ENCODE measurements at places on chromosomes 1 and 21.

- DNase-seq, result no peak
Observed at GRCh38 chr1:22526098-22526497, 37.2 kb upstream of the EPHA8 start.

DNA sequence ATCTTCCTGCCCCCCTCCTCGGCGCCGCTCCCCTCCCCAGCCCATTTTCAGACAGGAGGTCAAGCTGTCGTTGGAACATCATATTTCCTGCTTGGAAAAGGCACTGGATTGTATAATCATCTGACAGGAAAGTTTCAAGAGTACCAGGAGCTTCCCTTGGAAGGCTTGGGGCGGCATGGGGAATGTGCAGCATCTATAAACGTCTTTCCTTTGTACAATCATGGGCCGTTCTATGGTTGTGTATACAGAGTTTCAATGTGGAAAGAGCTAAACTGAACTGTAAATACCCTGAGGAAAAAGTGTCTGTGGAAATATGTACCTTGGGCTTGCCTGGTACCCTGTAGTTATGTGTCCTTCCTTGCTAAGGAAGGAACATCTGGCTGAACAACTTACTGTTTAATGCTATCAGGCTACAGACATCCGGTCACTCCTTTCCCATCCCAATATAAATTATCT is 368.1 kb upstream of the ADGRL2 start:
- DNase-seq, result no peak

DNA sequence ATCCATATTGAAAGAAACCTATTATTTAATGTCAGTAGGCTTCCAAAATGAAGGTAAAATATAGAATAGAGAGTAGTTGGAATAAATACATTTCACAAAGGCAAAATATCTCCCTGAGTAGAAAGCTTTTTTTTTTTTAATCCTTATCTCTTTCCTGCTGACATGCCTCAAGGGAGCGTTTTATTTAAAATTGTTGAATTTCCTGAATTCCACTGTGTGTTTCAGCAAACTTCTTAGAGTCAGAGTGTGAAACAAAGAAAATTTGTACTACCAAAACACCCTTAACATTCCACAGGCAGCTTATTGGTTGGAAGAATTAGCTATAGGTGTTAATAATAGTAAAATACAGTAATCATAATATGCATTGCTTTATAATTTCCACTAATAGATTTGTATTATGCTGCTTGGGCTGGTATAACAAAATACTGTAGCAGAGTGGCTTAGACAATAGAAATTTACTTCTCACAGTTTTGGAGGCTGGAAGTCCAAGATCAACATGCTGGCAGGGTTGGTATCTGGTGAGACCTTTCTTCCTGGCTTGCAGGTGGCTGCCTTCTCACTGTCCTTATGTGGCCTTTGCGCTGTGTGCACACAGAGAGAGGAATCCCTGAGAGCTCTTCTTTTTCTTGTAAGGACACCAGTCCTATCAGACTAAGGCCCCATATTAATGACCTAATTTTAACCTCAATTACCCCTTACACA is 468.4 kb upstream of the C1orf87 start:
- no peak for DNase-seq

DNA sequence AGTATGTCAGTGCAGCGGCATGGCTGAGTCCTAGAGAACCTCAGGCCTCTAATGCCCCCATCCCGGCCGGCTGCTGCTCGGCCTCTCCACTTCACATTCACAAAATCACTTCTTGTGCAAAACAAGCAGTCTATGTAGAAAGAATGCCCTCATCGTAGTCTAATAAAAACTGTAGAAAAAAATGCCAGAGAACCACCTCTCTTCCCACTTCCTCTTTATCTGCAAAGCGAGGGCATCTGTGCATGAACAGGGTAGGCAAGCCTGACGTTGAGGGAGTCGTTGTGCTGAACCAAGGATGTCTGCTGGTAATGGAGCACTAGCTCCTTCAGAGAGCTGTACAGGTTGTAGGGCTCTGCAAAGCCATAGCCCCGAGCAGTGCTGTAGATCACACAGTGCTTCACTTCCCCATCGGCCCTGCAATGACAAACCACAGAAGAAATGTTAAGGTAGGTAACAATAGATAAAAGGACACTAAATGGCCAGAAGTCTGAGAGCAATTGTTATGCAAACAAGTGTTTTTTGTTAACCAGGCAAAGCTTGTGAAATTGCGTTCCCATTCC is 88.9 kb downstream of the PIK3R3 start:
- DNase-seq, result no peak

DNA sequence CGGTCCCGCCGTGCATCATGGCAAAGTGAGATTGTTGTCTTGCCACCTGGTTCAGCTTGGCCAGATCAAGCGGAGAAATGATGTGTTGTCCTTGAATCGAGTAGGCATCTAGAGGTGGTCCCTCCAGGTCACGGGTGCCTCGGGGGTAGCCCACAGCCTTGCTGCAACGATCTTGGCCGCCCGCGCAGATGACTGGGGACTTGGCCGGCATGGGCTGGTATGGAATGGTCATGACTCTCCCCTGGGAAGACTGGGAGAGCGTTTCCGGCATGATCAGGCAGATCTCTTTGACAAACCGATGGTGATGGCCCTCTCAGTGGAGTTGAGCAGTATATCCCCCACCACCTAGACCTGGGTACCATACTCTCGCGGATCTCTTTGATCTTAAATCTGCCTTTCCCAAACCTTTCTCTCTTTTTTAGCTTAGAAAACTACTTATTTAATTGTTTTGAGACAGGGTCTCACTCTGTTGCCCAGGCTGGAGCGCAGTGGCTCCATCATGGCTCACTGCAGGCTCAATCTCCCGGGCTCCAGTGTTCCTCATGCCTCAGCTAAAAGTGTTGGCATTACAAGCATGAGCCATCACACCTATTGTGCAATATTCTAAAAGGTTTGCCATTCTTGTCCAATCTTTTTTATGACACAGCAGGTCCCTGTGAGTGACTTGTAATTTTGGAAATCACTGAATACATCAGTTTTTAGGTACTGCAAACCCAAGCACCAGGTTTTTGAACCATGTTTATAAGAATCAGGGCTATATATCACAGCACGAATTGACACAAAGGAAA is 9.4 kb upstream of the ELAPOR1 start:
- no peak for DNase-seq

DNA sequence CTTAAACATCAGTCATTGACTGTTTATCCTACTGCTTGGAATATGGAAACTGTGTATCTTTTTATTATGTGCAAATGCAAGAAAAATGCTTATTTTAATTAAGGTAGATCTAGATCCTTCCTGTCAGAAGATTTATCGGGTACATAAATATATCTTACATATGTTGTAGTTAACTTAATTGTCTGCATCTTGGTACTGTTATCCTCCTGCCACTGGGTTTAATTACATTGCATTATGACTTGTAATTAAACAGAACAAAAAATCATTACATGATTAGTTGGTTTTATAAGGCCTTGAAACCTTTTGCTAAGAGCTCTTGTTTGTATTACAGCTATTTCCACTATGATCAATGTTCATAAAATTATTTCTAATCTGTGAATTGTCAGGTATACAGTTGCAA is 211.2 kb downstream of the PTGER3 start:
- DNase-seq, result no peak

DNA sequence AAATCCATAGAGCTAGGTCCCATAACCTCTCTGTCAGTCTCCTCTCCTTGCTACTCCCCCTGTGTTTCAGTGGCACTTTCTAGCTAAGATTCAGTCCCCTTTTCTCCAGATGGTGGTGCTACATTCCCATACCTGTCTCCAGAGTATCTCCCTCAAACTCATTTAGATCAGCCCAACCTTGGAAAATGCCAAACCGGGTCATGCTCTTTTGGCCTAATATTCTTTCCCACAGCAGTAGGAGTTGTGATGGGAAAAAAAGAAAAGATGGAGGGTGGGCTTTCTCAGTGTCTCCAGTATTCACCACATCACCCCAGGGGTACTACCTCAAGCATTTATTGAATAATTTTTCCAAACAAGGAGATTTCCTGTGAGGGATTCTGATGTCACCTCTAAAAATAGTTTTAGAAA is 3.2 kb upstream of the RXFP4 start:
- peak; percentile 63 for DNase-seq

DNA sequence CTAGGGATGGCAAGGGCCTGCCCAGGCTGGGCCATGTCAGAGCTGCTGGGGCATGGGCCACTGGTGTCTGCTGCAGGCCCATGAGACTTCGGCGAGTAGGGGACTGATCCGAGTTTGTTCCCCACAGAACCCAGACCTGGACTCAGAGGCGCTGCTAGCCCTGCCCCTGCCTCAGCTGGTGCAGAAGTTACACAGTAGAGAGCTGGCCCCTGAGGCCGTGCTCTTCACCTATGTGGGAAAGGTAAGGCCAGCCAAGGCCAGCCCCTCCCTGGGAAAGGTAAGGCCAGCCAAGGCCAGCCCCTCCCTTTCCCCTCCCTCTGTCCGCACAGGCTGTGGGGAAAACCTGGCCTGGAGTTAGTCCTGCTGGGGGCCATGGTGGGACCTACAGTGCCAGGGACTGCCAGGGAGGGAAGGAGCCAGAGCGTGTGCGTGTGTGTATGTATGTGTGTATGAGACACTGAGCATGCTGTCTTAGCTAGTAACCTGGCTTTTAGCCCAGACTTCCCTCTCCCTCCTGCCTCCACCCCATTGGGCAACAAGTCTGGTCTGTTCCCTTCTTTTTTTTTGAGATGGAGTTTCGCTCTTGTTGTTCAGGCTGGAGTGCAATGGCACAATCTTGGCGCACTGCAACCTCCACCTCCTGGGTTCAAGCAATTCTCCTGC is 8.0 kb downstream of the FAAH start:
- DNase-seq, result peak; percentile 49

DNA sequence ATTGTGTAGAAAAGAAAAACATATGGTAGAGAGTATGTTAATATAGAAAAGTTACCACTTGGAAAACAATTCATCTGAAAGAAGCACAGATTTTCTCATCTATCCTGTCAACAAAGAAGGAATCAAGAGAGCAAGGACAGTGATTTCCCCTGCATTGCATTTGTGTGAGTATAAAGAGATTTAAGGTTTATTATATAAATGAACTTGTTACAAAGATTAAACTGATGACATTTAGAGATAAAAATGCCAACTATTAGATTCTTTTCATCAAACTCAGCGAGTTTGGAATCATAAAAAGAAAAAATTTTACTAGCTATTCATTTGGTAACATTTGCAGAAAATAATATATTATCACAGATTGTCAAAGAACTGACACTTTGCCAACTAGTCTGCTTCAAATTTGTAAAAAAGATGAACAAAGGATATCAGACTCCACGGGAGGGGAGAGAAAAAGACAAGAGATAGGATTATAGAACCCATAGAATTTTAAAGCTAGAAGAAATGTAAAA is at the start of gene RGS21:
RGS21 (plus strand) TSS at position 51 of the 509 bp plus-strand sequence. CDS start 26,045 bp downstream, outside the sequence.
- DNase-seq, result no peak

- DNase-seq, result no peak
Observed at GRCh38 chr1:11045428-11046269, 1.4 kb downstream of the MASP2 start.

DNA sequence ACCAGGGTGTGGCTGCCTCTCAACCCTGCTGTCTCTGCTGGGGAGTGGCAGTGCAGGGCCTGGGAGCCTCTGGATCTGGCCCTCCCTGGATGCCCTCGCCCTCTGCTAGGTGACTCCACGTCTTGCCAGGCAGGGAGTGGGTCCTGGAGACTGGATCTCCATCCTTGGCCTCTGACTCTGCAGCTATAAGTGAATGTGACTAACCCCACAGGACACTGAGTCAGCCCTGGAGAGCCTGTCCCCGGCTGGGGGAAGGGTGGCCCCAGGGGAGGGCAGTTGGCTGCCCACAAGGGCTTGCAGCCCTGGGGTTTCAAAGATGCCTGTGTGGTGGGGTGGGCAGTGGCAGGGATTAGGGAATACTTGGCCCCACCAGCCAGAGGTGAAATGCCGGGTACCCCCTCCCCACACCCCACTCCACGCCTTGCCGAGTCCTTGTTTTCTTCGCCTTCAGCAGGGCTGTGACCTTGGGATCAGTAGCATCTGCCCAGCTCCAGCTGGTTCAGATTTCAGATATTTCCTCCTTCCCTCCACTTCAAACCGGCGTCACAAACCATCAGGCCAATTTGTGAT is 1.9 kb upstream of the MYBPH start:
- no peak for DNase-seq

DNA sequence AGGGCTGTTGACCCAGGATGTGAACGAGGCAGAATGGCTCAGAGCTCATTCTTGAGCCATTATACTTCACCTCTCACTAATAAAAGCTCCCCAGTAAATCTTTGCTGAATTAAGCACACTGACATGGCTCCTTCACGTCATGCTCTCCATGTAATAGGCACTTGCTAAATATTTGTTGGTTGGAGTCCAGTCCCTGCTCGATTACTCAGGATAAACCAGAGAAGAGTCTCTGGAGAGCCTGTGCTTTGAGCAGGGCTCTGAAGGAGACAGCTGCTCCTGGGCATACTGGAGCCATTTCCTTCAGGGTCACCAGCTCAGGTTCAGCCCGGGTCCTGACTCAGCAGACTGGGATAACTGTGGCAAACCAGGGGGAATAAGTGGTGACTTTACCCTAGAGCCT is 46.9 kb downstream of the HLX start:
- no peak for DNase-seq

DNA sequence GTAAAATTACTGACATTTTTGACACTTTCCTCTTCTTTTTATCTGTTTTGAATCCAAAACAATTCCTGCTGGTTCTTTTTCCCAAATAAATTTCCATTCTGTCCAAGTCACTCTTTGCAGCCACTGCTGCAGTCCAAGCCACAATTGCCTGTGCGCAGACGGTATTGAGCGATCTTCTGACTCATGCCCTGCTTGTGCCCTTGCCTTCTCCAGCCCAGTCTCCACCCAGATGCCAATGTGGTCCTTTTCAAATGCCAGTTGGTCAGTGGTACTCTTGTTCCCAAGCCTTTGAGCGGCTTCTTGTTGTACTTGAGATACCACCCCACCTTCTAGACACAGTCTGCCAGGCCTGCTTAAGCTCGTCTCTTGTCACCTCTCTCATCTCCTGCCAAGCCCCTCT is 78.9 kb downstream of the CAMTA1 start:
- no peak for DNase-seq

Measured in hindlimb muscle (tissue), 1 donor.